Activated T-cell treated with anti-CD3 and anti-CD28 coated beads for 1 hour (primary cell): ENCODE measurements at places on chromosomes 7 and 10.
A peak's percentile ranks its signal among the peaks of the same experiment; 100 is the strongest.

GRCh38 chr7:17580856-17581255 lies 282.4 kb downstream of the AHR start:
- DNase-seq = no peak

GRCh38 chr10:6008497-6009142 lies 31.3 kb upstream of the IL15RA start:
- no peak for DNase-seq

GRCh38 chr10:35336921-35337823 lies 863 bp downstream of the CCNY start:
- DNase-seq = peak; percentile 9

DNA sequence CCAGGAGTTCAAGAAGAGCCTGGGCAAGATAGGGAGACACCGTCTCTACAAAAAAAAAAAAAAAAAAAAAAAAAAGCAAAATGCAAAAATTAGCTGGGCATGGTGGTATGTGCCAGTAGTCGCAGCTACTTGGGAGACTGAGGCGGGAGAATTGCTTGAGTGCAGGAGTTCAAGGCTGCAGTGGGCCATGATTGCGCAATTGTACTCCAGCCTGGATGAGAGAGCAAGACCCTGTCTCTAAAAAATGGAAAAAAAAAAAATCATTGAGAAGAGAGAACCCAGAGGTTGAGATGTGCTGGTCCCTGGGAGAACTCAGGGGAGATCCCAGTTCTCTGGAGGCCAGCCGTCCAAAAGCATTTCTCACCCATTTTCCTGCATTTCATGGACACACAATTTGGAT lies 95.2 kb downstream of the GALNT17 start:
- DNase-seq = no peak

- DNase-seq = no peak
Observed at GRCh38 chr7:7489546-7489945, 46.1 kb downstream of the COL28A1 start.

- DNase-seq = no peak
Observed at GRCh38 chr7:35818513-35818912, 17.7 kb downstream of the SEPTIN7 start.

- DNase-seq = no peak
Observed at GRCh38 chr10:8242295-8242872, 187.9 kb downstream of the GATA3 start.

- DNase-seq = no peak
Observed at GRCh38 chr7:12490107-12490688, 80.3 kb upstream of the SCIN start.

DNA sequence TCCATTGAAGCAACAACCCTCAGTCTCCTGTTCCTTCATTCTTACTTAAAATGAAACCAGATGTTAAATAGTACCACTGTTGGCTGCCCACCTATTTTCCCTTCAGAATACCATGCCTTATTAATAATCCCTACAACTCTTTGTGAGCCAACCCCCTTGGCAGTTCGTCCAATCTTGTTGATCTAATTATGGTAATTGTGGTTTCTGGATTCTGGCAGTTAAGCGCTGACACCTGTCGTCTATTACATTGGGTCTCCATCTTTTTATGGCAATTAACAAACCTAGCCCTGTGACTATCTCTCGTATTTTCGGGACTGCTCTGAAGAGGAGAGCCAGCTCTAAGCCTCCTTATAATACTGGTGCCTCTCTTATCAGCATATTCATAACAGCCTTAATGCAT lies 432.0 kb downstream of the ATRNL1 start:
- no peak for DNase-seq

DNA sequence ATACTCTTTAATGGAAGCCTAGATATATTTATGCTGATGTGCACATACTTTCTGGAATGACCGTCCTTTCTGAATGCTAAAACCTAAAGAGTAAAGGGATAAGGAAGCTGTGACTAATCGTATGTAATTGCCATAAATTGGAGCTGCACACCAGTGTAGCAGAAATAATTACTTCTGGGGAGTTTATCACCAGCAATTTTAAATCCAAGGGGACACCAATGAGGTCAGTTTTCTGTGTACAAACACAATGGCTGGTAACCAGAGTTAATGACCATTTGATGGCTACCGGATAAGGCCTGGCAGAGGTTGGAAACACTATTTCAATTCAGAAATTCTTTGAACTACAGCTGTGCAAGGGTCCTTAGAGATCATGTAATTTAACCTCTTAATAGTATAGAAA lies 670.1 kb downstream of the REEP3 start:
- no peak for DNase-seq

GRCh38 chr10:19816411-19817230 lies at the start of gene PLXDC2:
Gene PLXDC2, plus strand, starts transcription at chr10:19816432.
- DNase-seq = no peak

GRCh38 chr10:128723631-128724205 lies 597.5 kb upstream of the MKI67 start:
- no peak for DNase-seq

- DNase-seq = no peak
Observed at GRCh38 chr7:51357821-51358220, 41.2 kb upstream of the COBL start.

- DNase-seq = no peak
Observed at GRCh38 chr7:38839851-38840250, 69.1 kb downstream of the VPS41 start.

DNA sequence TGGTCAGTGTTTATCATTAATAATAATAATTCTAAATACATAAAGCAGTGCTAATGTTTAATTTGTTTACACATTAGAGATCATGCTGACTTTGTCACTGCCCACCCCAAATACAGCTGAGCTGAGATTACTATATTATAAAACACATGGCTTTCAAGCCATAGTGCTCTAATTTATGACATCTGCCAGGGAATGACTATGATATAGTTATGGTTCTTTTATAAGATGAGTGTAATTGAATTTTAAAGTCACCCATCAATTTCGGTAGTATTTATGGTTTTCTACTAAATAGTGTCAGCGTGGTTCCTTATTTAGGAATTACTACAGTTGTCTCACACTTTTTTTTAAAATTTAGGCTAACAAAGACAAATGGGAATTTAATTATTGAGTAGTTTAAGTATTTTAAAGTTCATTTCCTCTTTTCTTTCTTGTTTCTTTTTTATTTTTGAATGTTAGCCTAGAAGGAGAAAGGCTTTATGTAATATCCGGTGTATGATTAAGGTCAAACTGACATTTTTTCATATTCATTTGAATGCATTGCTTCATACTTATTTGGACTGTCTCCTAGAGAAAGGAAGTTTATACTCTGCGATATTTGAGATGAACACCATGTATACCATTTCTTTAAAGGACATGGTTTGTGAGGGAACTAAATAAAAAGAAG lies 3.9 kb downstream of the CDK14 start:
- no peak for DNase-seq

- DNase-seq = no peak
Observed at GRCh38 chr7:50544992-50545391, 20.2 kb downstream of the DDC start.

- no peak for DNase-seq
Observed at GRCh38 chr10:46263831-46264268, 22.9 kb upstream of the ANTXRL start.

- DNase-seq = no peak
Observed at GRCh38 chr7:30596014-30596641, 1.4 kb downstream of the GARS1 start.

- no peak for DNase-seq
Observed at GRCh38 chr10:24255881-24256311, 47.0 kb downstream of the KIAA1217 start.
